ENCODE measurements at places on chromosomes 11 and 22.

DNA sequence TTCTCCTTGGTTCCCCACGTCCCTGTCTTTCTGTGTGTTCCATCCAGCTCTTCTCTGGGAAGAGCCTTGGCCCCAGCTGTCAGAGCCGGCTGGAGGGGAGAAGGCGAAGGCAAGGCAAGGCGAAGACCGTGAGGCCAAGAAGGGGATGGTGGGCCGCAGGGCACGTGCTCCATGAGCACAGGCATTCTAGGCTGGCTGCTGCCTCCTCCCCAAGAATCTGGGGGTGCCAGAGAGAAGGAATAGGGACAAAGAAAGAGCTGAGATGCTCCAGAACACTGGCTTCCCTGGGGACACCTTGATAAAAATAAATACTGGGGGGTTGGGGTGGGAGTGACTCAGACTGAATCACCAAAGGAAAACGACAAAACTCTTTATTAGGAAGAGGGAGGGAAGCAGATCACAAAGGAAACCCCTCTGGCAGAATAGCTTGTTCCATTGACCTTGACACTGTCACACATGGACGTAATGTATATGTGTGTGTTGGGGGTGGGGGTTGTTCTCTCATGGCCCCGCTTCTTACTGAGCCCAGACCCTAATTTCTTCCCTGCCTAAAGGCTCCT is 52.5 kb downstream of the NECTIN1 start:
- no peak for DNase-seq

DNA sequence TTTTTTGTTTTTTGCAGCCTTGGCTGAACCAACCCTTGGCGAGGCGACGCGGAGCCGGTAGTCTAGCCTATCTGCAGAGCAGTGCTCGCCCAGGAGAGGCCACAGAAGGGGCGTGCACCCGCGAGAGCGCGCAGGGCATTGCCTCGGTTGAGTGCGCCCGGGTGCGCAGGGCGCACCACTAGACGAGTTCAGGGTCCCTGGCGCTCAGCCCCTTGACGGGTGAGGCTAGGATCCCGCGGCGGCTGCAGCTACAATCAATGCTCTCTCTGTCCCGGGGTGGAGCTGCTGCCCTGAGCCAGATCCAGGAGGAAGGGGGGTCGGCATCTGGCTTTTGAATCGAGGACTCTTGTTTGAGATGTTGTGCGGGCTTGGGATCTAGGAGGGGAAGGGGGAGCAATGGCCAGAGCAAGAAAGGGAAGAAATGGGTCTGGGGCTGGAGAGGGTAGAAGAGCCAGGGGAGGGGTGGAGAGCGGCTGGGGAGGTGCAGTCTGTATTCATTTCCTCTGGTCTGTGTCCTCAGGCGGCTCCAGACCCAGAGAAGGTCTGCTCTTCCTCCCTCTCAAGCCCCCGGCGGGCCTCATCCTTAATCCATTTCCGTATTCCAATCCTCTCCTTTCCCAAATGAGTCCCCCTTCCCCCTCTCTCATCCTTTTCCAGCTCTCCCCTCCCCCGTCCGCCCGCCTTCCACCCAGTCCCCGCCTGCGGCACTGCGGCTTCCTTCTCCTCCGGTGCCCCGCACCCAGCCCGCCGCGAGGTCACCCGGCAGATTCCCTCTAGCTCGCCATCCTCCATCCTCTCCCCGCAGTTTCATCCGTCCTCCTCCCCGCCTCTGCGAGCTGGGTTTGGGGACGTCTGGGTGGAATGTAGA is 797 bp downstream of the THY1 start:
- DNase-seq: no peak

- DNase-seq: peak; percentile 11
Observed at GRCh38 chr11:2777386-2777785, 77.6 kb upstream of the KCNQ1OT1 start.

- no peak for DNase-seq
Observed at GRCh38 chr11:21628641-21629040, 564.2 kb upstream of the ANO5 start.

GRCh38 chr11:113378692-113379091 is 8.9 kb upstream of the ANKK1 start:
- DNase-seq: no peak

GRCh38 chr11:10619131-10619680 is 50.7 kb upstream of the LYVE1 start:
- no peak for DNase-seq

GRCh38 chr11:104699981-104700380 is 198.3 kb downstream of the CASP12 start:
- DNase-seq: no peak

DNA sequence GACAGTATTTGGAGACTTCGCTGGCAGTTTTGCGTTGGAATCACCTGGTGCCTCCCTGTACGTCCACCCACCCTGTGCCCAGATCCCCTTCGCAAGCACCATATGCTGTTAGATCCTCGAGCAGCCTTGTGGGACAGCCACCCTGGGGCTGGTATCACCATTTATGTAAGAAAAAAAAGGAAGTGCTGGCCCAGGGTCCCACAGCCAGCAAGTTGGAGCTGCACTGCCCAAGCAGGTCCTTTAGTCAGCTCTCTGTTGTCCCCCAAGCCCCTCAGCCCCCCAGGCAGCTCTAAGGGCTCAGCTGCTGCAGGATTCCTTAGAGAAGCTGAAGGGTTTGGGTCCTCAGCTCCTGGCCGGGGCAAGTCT is 80.3 kb downstream of the FBLN1 start:
- no peak for DNase-seq

DNA sequence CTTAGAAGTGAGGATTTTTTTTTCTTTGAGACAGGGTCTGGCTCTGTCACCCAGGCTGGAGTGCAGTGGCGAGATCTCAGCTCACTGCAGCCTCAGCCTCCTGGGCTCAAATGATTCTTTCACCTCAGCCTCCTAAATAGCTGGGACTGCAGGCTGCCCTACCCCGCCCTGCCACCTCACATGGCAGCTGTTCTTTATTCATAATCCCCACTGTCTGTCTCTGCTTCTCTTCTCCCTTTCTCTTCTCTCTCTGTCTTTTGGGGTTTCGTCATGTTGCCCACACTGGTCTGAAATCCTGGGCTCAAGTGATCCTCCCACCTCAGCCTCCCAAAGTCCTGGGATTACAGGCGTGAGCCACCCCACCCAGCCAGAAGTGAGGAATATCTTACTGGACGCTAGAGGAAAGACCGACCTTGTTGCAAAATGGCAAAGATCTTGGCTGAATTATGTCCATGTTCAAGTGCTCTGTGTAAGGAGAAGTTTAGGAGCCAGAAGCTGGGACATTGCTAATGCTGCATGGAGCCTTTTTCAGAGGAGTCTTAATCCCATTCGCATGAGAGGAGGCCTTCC is 21.9 kb downstream of the KRTAP5-5 start:
- DNase-seq: no peak

DNA sequence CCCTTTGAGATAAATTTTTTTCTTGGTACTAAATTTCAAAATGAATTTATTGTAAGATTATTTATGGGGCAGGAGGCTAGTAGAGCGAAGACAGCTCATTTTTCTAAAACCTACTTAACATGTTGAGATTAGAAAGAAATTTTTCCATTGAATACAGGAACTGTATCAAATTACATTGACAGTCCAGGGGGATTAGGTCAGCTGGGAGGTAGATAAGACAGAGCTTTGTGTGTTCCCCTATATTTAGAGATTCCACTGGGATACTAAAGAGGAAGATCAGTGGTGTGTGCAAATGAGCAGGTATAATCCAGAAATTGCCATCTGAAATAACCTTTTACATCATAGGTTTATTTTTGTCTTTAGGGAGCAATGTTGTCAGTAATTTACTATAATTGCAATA is 32.1 kb downstream of the ENDOD1 start:
- DNase-seq: no peak

- peak; percentile 56 for DNase-seq
Observed at GRCh38 chr22:46563381-46564083, 26.1 kb upstream of the CELSR1 start.

GRCh38 chr11:133842053-133842452 is 3.3 kb downstream of the SPATA19 start:
- no peak for DNase-seq

GRCh38 chr11:1844221-1845094 is 5.7 kb downstream of the TNNI2 start:
- no peak for DNase-seq

DNA sequence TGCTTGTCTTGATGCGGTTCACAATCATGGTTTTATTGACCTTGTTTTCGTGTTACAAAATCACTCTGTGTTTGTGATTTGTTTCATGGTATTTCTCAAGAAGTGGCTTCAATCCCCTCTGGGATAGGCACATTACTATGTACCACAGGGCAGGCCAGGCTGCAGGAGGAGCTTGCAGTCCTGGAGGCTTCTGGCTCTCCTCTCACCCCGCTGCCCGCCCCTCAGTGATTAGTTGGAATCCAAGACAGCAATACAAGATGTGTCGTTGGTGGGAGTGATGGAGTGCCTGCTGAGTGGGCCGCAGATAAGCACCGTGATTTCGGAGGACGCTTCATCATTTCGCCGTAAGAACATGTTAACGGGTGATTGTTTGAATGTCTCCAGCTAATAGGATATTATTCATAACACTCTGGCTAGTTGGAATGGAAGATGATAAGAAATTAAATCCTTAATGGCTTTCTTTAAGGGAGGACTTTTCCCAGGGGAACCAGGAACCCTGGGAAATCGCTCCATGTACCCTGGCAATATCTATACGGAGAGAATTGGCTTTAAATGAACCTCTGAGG is 384.4 kb downstream of the MIAT start:
- no peak for DNase-seq

- DNase-seq: no peak
Observed at GRCh38 chr11:57874981-57875380, 113.4 kb downstream of the CTNND1 start.

GRCh38 chr11:77067861-77068443 is 1.2 kb downstream of the CAPN5 start:
- no peak for DNase-seq

DNA sequence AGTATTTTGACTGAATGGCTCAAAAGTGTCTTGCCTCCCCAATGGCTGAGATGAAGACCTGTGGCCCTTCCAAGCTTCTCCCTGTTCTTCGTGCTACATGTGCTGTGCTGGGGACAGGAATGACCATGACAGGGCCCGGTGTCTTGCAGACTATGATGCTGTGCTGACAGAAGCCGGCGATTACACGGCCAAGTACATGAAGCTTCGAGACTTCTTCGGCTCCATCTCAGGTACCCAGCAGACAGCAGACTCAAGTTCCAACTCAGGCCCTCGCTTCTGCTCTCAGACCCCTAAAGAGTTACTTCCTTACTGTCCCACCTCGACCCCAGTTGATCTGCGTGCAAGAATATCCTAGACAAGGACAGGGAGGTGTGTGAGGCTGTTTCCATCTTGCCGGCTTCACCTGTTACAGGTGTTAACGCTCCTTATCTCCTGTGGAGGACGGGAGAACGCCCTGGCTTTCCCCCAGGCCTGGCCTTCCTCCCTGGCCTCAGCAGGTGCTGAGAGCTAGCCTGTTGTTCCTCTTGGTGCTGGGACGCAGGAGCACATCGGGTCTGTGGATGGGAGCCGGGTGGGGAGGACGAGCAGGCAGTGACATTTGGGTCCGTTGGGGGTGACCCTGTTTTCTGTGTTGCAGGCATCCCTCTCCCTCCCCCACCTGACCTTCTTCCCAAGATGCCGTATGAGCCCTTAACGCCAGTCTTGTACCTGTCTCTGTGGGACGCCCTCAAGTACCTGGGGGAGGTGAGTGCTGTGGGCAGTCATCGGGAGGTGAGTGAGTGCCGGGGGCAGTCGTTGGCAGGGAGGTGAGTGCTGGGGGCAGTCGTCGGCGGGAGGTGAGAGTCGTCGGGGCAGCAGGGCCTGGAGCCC is 38.1 kb downstream of the GLB1L2 start:
- DNase-seq: no peak

DNA sequence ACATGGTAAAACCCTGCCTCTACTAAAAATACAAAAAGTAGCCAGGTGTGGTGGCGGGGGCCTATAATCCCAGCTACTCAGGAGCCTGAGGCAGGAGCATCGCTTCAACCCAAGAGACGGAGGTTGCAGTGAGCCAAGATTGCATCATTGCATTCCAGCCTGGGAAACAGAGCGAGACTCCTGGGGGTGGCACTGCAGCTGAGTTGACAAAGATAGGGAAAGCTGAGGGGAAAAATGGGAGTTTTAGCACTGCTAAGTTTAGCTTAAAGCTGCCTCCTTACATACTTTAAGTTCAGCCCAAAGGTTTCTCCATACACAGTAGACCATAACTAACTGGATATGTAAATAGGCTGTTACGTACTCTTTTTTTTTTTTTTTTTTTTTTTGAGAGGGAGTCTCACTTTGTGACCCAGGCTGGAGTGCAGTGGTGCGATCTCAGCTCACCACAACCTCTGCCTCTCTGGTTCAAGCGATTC is 9.0 kb upstream of the USP28 start:
- DNase-seq: no peak

DNA sequence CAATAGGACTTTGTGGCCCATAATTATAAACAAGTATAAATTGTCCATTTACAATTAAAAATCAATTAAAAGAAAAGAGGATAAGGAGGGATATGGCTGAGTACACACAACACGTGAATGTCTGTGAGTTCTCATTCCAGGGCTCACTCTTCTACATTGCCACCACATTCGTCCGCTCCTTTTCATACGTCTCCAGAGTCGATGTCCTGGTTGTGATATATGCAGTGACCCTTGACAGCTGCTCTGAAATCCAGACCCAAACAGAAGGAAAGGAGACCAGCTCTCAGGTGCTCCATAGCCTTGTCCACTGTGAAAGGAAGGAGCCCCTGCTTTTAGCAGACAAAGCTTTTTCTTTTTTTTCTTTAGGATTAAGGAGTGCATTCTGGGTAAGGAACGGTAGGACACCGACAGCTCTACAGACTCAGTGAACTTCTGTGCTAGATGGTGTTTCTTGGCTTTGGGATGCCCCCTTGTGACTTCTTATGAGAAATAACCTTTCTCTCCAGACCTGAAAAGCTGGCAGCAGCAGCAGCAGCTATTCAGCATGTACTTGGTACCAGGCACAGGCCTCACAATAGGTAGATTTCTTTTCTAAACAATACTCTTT is 19.7 kb upstream of the DNAJB13 start:
- DNase-seq: no peak

GRCh38 chr11:73401217-73401923 is 25.2 kb downstream of the RELT start:
- no peak for DNase-seq

DNA sequence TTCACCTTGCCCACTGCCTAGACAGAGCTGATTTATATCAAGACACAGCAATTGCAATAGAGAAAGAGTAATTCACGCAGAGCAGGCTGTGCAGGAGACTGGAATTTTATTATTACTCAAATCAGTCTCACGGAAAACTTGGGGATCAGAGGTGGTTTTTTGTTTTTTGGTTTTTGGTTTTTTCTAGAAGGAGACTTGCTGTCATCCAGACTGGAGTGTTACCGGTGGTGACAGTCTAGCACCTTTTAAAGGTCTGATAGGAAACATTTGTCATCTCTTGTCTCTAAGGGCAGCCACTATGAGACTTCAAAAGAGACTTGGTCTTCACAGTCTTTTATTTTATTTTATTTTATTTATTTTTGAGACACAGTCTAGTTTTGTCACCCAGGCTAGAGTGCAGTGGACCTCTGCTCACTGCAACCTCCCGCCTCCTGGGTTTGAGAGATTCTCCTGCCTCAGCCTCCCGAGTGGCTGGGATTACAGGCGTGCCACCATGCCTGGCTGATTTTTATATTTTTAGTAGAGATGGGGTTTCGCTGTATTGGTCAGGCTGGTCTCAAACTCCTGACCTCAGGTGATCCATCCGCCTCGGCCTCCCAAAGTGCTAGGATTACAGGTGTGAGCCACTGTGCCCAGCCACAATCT is 19.1 kb downstream of the APOBEC3H start:
- DNase-seq: no peak

GRCh38 chr22:33014621-33015020 is 43.6 kb downstream of the SYN3 start:
- no peak for DNase-seq
